ENCODE measurements at places on chromosomes 5 and 9.
A peak's percentile ranks its signal among the peaks of the same experiment; 100 is the strongest.

DNA sequence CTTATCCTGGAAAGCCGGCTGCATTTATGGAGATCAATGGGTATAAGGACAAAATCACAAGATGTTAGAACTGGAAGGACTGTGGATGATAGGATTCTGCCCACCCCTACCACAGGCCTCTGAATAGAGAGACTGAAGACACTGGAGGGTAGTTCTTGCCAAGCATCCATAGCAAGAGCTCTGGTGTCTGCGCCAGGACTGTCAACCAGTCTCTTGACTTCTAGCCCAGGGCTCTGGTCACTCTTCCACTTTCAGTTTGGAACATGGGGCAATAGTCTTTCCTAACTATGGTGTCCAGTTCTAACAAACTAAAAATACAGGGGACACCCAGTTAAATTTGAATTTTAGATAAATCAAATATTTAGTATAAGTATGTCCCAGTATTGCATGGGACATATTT is 23.4 kb downstream of the LARP1 start:
- H3K27me3 ChIP-seq, result no peaks in the 10 kb centered on the region
- no peak overlapping the region for H3K4me3 ChIP-seq
- peaks cover 33% of the 10 kb centered on the region for H3K4me1 ChIP-seq
- peak overlapping the region; percentile 0 for H3K27ac ChIP-seq

DNA sequence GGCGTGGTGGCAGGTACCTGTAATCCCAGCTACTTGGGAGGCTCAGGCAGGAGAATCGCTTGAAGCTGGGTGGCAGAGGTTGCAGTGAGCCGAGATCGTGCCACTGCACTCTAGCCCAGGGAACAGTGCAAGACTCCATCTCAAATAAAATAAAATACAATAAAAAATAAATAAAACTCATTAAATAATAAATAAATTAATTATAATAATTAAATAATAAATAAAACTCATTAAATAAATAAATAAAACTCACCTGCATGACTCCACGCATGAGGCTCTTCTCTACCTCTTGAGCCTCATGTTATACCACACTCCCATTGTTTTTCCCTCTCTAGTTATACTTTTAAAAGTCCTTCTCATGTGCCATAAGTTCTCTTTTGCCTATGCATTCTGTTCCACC is 995.4 kb downstream of the MAT2B start:
- H3K27ac ChIP-seq, result no peak overlapping the region
- H3K27me3 ChIP-seq, result no peaks in the 10 kb centered on the region
- no peaks in the 10 kb centered on the region for H3K4me1 ChIP-seq
- no peaks in the 10 kb centered on the region for H3K36me3 ChIP-seq
- no peak overlapping the region for H3K4me3 ChIP-seq

DNA sequence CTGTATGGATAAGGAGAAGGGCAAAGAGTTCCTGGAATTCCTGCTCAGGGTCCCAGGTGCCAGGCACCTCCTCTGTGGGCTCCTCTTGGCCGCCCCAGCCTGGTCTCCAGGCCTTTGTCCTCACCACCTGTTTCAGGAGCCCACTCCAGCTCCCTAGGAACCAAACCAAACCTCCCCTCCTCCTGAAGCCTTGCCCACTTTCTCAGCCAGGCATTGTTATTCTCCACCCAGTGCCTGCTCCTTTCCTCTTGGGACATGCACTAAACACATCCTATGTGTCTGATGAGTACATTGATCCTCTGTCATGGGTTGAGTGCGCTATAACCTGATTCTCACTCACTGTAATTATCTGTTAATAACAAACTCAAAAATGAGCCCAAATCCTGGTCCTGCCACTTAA is 189.8 kb downstream of the SPOCK1 start:
- H3K27ac ChIP-seq, result no peak overlapping the region
- H3K4me1 ChIP-seq, result no peaks in the 10 kb centered on the region
- no peak overlapping the region for H3K4me3 ChIP-seq
- H3K27me3 ChIP-seq, result no peaks in the 10 kb centered on the region
- no peaks in the 10 kb centered on the region for H3K36me3 ChIP-seq
- no peak for DNase-seq

DNA sequence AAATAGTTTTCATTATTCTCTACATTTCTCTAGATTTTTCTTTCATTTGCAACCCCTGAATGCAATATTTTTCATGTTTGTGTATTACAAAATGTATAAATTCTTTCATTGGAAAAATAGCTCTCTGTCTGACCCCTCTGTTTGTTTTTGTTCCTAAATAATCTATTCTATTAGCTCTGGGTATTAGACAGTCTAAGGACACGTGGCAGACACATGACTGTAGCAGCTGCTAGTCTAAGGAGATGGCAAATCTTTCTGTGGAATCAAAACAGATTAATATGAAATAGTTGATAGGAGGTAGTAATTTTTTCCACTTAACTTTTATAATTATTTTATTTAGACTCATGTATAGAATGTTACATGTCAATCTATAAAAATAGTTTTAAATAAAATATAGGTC is 21.4 kb upstream of the SPATA9 start:
- no peaks in the 10 kb centered on the region for H3K27me3 ChIP-seq
- H3K27ac ChIP-seq, result no peak overlapping the region
- no peak overlapping the region for H3K4me3 ChIP-seq
- H3K4me1 ChIP-seq, result no peaks in the 10 kb centered on the region
- H3K36me3 ChIP-seq, result no peaks in the 10 kb centered on the region

DNA sequence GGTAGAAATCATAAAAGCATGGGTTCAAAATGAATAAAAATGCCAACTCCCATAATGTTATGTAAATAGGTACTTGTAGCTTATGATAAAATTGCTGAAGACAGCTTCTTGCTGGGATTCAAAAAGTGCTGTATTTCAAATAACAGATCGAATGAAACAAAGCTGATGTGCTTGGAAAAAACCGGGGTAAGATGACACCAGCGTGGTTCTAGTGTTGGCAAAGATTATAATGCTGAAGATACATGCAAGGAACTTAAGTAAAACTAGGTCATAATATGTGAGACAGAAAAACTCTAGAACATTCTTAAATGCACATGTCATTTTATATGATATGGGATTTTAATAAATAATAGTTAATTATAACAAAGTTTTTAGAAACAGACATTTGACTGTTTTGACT is 44.4 kb upstream of the APC start:
- no peak for DNase-seq
- no peaks in the 10 kb centered on the region for H3K27me3 ChIP-seq
- H3K4me1 ChIP-seq, result no peaks in the 10 kb centered on the region
- H3K4me3 ChIP-seq, result no peak overlapping the region
- H3K27ac ChIP-seq, result no peak overlapping the region

GRCh38 chr5:18397891-18398290 is 763.6 kb downstream of the TAF11L14 start:
- no peaks in the 10 kb centered on the region for H3K27me3 ChIP-seq
- H3K36me3 ChIP-seq, result no peaks in the 10 kb centered on the region
- H3K4me1 ChIP-seq, result no peaks in the 10 kb centered on the region
- no peak for DNase-seq

DNA sequence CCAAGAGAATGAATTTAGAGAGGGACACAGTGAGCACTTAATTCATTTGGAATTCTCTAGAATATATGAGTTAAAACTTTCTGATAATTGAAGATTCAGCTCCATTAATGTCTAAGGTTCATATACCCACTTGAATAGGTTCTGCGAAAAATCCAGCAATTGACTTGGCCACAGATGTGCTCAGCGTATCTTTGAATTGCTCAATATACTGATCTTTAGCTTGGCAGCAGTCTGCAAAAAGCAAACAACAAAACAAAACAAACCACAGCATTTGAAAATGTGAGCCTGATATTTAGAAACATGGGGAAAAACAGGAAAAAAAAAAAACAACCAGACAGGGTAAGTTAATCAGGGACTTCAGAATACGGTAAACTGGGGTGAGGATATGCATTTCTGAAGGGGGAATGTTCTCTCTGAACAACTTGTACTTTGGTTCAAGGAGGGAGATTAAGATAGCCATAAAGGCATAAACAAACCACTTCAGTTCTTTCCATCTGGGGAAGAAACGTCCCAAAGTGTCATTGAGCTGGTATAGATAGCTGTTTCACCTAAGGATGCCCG is 21.4 kb downstream of the AGXT2 start:
- H3K27ac ChIP-seq, result peak overlapping the region; percentile 73
- H3K4me3 ChIP-seq, result peak overlapping the region; percentile 38
- no peaks in the 10 kb centered on the region for H3K27me3 ChIP-seq
- H3K4me1 ChIP-seq, result peaks cover 7% of the 10 kb centered on the region
- no peak for DNase-seq

- no peaks in the 10 kb centered on the region for H3K27me3 ChIP-seq
- peaks cover 22% of the 10 kb centered on the region for H3K4me1 ChIP-seq
- DNase-seq, result no peak
- H3K27ac ChIP-seq, result no peak overlapping the region
Measured at GRCh38 chr5:16482891-16483290, 17.3 kb upstream of the ZNF622 start.

- no peaks in the 10 kb centered on the region for H3K36me3 ChIP-seq
- no peak overlapping the region for H3K27ac ChIP-seq
- no peaks in the 10 kb centered on the region for H3K27me3 ChIP-seq
Measured at GRCh38 chr9:89036383-89036782, 45.1 kb downstream of the S1PR3 start.

DNA sequence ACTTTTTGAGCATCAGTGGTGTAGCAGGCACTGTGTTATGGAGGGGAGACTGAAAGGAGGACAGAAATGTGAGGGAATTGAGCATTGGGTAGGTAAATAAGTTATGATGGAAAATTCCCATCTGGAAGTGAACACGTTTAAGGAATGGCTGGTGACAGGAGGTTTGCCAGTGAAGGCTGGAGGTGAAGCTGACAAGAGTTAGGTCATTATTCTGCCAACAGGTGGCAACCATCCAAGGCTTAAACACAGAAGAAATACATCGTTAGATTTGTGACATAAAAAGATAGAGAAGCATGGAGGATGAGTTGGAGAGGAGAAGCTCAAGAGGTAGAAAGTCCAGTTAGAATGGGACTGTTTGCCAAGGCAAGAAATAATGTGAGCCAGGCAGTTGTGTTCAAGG is 455.3 kb upstream of the SGCD start:
- no peak overlapping the region for H3K27ac ChIP-seq
- H3K36me3 ChIP-seq, result no peaks in the 10 kb centered on the region
- H3K4me1 ChIP-seq, result no peaks in the 10 kb centered on the region
- H3K27me3 ChIP-seq, result no peaks in the 10 kb centered on the region

- H3K36me3 ChIP-seq, result no peaks in the 10 kb centered on the region
- no peak overlapping the region for H3K4me3 ChIP-seq
- no peak for DNase-seq
- H3K27ac ChIP-seq, result no peak overlapping the region
- no peaks in the 10 kb centered on the region for H3K4me1 ChIP-seq
Measured at GRCh38 chr9:36928670-36929349, 105.3 kb downstream of the PAX5 start.

DNA sequence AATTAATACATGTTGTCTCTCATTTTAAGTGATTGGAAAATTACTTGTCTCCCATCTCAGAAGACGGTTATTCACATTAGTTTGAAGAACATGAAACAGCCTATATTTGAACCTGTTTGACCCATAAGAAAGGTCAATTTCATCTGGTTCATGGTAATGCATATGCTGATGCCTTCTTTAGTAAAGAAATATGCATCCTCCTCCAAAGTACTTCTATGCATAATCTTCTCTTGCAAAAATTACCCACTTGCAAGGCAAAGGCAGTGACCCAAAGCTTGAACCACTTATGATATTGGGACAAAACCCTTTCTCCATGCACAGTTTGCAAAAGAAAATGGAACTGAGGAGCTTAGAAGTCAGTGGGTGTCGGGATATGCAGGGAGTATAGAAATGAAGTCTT is 65.4 kb upstream of the IRX1 start:
- no peaks in the 10 kb centered on the region for H3K36me3 ChIP-seq
- H3K4me3 ChIP-seq, result no peak overlapping the region
- no peak for DNase-seq
- H3K4me1 ChIP-seq, result no peaks in the 10 kb centered on the region

DNA sequence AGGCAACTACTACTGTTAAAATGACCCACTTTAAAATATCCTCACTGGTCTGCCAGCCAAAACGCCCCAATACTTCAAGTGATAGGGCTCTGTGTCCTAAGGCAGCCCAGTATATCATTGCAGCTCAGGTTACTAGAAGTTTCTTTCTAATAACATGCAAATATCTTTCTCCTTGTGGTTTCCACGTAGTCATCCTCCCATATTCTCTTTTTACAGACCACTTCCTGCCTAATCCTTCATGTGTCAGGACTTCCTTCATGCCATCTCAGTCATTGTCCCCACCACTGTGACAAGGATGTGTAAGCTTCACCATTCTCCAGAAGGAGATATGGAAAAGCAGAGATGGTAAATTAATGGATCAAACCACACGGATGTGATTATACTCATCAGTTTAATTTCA is 813.7 kb downstream of the MAT2B start:
- no peaks in the 10 kb centered on the region for H3K27me3 ChIP-seq
- DNase-seq, result no peak
- no peak overlapping the region for H3K27ac ChIP-seq
- H3K4me3 ChIP-seq, result no peak overlapping the region
- no peaks in the 10 kb centered on the region for H3K36me3 ChIP-seq

DNA sequence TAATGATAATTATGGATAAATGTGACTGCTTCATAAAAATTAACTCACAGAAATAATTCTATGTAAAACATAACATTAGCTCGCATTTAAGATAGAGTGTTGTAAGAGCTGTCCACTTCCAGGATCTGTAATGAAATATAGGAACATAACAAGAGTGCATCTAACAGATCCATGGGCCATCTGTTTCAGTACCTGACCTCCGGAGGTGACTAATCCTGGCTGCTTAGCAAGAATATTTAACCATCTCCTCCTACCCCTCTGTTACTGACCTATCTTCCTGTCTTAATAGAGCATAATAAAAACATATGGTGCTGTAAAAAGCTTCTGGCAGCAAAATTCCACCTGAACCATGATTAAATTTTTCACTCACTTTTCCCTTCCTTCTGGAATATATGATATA is 7.1 kb downstream of the PLCXD3 start:
- H3K27ac ChIP-seq, result no peak overlapping the region
- H3K4me1 ChIP-seq, result no peaks in the 10 kb centered on the region
- no peak overlapping the region for H3K4me3 ChIP-seq
- no peaks in the 10 kb centered on the region for H3K36me3 ChIP-seq
- H3K27me3 ChIP-seq, result no peaks in the 10 kb centered on the region

- H3K27me3 ChIP-seq, result no peaks in the 10 kb centered on the region
- H3K36me3 ChIP-seq, result no peaks in the 10 kb centered on the region
- no peak overlapping the region for H3K4me3 ChIP-seq
- no peak for DNase-seq
- H3K4me1 ChIP-seq, result no peaks in the 10 kb centered on the region
- H3K27ac ChIP-seq, result peak overlapping the region; percentile 35
Measured at GRCh38 chr5:139459451-139459934, 3.0 kb downstream of the ECSCR start.

- H3K27me3 ChIP-seq, result no peaks in the 10 kb centered on the region
- peaks cover 4% of the 10 kb centered on the region for H3K4me1 ChIP-seq
- no peak for DNase-seq
- peak overlapping the region; percentile 98 for H3K4me3 ChIP-seq
- no peaks in the 10 kb centered on the region for H3K36me3 ChIP-seq
- H3K27ac ChIP-seq, result peak overlapping the region; percentile 97
Measured at GRCh38 chr9:96417661-96418082, 498 bp downstream of the ZNF367 start.

DNA sequence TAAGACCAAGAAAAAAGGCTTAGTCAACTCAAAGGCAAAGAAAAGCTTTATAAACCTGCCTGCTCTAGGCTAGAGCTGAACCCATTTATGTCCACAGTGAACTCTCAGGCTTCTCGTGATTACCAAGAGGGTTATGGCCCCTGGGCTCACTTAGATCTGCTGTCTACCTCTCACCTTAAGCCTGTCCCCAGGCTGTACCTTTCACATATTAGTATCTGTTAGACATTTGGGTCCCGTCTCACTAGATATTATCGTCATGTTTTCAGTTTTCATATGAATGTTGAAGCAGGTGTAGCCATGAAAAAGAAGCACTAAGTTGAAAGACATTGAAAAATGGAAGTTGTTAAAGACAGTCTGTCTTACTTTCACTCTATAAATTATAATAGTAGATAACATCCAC is 75.2 kb upstream of the COX7C start:
- DNase-seq, result no peak
- no peak overlapping the region for H3K27ac ChIP-seq
- H3K36me3 ChIP-seq, result no peaks in the 10 kb centered on the region
- H3K4me1 ChIP-seq, result no peaks in the 10 kb centered on the region
- no peak overlapping the region for H3K4me3 ChIP-seq

Measured in liver (tissue), 10 donors.